ENCODE measurements at places on chromosomes 2 and 18.

GRCh38 chr2:23497536-23497935 is 112.6 kb downstream of the KLHL29 start:
- DNase-seq = no peak

GRCh38 chr2:43513216-43513615 is 82.6 kb downstream of the THADA start:
- no peak for DNase-seq

DNA sequence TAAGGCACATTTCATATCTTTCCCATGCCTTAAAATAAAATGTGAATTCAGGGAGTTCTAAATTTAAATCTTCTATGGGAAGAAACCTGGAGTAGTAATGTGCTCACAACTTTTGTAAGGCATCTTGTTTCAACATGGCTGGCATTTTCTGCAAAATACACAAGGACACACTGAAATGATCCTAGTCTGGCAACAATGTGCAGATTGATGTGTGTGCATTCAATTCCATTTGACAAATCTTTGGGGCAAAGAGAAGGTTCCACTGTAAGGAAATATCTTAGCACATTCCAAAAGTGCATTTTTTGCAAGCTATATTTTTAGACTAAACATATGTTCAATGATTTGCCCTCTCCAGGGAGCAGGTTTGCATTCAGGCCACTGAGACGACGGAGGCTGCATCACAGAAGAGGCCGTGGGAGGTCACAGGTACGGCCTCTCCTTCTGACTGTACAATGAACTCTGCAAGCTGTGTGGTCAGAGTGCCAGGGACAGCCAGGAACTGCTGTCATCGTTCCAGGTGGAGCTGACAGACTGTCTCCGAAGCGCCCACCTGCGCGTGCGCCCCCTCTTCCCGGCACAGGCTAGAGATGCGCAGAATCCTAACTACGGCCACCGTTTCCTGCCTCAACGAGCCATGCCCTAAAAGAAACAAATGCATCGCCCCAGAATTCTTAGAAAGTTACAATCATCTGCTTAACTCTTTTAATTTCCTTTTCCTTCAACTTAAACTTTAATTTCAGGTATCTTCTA is 149.2 kb upstream of the POU3F3 start:
- DNase-seq = no peak

- peak; percentile 59 for DNase-seq
These were observed 326.1 kb downstream of the PARD3B start for GRCh38 chr2:204871231-204871953.

DNA sequence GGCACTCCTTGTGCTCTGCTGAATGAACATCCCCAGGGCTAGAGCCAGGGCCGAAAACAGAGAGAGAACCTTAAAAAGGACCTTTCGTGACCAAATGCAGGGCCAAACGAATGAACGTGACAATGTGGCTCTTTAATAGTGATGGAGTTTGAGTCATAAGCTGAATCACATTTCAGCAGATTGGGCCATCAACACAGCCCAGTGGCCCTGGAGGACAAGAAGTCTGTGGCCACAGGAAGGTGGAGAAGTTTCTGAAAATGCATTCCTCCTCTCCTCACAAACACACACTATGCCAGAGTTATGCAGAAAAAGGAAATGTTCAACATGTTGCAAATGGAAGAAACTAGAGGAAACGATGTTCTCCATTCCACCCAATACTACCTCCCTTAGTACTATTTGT is 415.8 kb downstream of the HRH4 start:
- no peak for DNase-seq

- no peak for DNase-seq
These were observed 46.2 kb downstream of the AKAIN1 start for GRCh38 chr18:5150894-5151293.

- no peak for DNase-seq
These were observed 91.5 kb upstream of the NOSTRIN start for GRCh38 chr2:168710754-168711467.

- DNase-seq = peak; percentile 46
These were observed 34.8 kb downstream of the SDC1 start for GRCh38 chr2:20190170-20190569.

DNA sequence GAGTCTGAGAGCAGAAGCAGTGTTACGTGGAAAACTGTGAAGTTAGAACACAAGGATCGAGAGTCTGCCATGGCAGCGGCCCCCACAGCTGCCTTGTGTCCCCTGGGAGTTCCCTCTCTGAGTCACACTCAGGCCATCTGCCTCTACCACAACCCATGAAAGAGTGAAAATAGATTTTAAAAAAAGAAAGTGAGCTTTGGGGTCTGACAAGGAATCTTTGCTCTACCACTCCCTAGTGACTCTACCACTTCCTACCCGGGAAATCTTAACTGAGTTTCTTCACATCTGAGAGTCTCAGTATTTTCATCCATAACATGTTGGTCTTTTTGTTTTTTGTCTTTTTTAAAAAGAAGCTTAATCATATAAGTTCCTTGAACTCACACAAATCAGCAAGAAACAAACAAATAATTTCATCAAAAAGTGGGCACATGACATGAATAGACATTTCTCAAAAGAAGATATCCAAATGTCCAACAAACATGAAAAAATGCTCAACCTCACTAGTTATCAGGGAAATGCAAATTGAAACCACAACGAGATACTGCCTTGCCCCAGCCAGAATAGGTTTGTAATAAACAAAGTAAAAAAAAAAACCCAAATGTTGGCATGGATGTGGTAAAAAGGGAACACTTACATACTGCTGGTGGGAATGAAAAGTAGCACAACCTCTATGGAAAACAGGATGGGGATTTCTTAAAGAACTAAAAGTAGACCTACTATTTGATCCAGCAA is 2.4 kb upstream of the MSGN1 start:
- DNase-seq = peak; percentile 99

GRCh38 chr2:74573747-74574562 is 19.4 kb downstream of the DOK1 start:
- no peak for DNase-seq

- DNase-seq = no peak
These were observed 292.5 kb downstream of the ETAA1 start for GRCh38 chr2:67689651-67690050.

- peak; percentile 6 for DNase-seq
These were observed 166.0 kb upstream of the STK17B start for GRCh38 chr2:196337208-196337953.

GRCh38 chr18:60668583-60668982 is 296.0 kb upstream of the MC4R start:
- DNase-seq = peak; percentile 16

DNA sequence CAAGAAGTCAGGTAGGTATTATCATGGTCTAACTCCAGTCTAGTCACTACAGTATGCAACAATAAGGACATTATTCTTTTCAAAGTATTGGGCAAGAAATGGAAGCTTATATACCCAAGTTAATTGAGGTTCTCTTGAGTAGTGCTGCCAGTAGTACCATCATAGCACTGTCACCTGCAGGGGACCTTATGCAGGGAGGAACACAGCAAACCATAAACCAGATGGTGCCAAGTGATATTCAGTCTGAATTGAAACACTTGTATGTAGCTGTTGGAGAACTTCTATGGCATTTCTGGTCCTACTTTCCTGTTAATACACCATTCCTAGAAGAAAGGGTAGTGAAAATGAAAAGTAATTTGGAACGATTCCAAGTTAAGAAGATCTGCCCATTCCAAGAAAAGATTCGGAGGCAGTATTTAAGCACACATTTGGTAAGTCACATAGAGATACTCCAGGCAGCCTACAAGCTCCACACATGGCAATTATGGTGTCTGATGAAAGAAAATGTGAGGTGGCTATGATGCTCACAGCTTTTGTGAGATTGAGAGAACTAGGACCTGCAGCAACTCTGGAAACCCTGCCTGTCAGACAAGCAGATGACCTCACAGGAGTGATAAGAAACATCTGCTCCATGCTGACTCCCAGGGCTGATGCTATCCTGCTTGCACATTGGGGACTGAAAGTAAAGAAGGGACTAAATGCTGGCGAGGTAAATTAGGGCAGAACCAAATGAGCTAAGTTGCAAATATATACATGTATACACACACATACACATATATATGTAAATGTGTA is 174.7 kb downstream of the MC4R start:
- DNase-seq = peak; percentile 3

DNA sequence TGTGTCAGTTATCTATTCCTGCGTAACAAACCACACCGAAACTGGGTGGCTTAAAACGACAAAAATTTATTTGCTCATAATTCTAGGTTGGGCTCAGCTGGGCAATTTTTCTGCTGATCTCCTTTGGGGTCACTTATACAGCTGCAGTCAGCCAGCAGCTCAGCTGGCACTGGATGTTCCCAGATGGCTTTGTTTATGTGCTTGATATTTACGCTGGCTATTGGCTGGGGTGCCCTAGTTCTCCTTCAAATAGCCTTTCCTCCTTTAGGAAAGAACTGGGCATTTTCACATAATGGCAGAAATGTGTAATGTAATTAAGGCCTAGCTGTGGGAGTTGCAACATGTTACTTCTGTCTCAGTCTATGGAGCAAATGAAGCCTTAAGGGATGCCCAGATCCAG is 142.2 kb downstream of the B3GNT2 start:
- DNase-seq = peak; percentile 36

- peak; percentile 93 for DNase-seq
These were observed 123.5 kb upstream of the LGALSL start for GRCh38 chr2:64330281-64331113.

GRCh38 chr2:72956936-72957335 is 39.6 kb downstream of the EMX1 start:
- DNase-seq = no peak

GRCh38 chr2:205681401-205682238 is 681 bp upstream of the NRP2 start:
- peak; percentile 37 for DNase-seq

DNA sequence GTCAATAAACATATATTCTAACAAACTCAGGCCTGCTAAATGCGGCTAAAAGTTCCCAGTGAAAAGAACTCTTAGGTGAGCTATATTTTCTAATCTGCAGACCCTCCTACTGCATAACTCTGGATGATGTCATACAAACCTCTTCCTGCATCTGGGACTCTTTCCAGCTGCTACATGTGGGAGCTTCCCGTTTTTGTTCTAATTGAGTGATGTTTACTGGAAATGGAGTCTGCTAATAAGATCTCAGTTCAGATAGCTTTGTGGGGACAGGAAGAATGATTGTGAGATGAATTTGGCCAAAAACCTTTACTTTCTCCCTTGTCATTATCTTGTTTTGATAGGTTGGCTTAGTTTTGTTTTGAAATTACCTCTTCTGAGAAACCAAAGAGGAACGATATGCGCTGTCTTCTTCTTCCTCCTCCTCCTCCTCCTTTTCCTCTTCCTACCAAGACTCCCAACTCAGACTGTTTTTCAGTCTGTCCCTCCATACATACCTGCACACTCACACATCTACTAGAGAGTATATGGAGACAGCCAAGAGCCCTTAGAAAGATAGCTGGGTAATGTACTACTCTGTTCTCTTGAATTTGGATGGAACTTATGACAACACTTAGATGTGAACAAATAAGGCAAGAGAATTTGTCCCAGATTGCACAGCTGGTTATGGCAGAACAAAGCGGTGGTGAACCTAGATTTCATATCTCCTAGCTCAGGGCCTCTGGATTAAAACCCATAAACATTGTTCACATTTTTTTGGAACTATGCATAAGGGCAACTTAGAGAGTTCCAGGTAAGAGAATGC is 39.8 kb upstream of the AAK1 start:
- no peak for DNase-seq

DNA sequence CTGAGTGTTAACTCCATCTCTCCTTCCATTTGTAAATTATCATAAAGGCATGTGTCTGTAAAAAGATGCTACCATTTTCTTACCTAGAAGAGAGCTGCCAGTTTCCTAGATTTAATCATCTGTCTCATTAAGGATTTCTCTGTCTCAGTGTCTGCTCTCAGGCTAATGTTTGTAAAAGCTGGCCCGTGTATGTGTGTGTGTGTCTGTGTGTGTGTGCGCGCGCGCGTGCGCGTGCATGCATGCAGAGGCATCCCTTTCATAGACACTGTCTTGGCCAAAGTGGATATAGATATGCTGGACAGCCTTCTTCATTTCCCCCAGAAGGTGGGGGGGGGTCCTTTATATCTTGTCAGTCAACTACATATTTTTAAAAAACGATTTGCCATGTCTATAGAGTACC is 18.9 kb downstream of the MGAT5 start:
- no peak for DNase-seq

DNA sequence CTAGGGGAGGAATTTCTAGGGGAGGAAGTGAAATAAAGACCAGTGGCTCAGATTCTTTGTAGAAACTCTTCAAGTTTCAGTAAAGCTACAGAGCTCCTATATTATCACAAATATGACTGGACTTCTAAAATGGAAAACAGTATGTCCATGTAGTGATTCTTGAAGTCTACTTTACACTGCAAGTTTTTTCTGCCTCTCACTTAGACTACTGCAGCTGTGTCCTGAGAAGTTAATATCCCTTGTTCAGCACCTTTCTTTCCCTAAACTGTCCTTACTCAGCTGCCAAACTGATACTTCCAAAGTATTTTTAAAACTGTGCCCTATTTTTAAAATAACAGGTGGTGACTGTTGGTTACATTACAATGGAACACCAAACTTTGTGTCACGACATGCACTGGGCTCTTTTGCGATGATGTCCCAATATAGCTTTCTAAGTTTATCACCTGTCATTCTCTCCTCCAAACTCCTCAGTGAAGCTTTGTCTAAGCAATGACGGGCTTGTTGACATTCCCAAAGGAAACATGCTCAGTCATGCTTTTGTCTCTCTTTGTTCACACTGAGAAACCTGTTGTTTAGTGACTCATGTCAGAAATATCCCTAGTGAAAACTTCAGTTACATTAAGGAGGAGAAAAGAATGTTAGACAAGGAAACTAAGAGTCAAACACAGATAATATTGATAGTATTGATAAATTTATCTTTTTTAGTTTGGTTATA is 341.1 kb downstream of the ARL6IP6 start:
- DNase-seq = no peak

- no peak for DNase-seq
These were observed 53.1 kb downstream of the HS1BP3 start for GRCh38 chr2:20597860-20598183.

DNA sequence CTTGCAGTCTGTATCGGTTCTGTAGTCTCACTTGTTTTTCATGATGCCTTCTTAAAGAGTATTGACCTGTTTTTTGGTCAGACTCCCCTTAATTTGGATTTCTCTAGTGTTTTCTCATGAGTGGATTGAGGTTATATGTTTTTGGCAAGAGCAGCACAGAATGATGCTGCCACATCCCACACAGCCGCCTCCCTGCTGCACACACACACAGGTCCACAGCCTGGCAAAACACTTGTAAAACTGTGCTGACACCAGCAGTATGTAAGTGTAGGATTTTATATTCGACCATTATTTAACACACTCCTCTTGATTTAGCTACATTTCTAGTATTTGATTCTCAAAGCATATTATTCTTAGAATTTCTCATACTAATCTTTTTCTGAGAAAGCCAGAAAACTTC is 68.1 kb downstream of the ITGB1BP1 start:
- DNase-seq = no peak

- DNase-seq = no peak
These were observed 255.9 kb upstream of the ERBB4 start for GRCh38 chr2:212794471-212794870.

DNA sequence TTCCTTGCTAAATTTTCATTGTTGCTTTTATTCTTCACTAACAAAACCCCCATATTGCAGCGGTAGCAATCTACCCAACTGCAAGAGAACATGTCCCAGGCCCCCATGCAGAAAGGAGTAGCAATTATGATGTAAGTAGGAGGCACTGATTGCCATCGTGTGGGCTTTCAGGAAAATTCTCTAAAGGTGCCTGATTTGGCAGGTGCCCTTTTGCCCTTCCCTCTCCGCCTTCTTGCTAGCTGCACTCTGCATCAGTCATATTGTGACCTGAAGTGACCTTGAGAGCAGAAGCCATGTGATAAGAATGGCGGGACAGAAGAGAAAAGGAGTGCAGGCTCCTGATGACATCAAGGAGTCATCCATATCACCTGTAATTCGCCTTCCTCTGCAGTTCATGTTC is 112.1 kb downstream of the NCKAP5 start:
- DNase-seq = no peak
